Stimulated activated CD8-positive, alpha-beta memory T cell treated with anti-CD3 and anti-CD28 coated beads, Interleukin-15, amount 100 ng/mL, for 4 hours (primary cell): ENCODE measurements at places on chromosomes 2 and 18.

DNA sequence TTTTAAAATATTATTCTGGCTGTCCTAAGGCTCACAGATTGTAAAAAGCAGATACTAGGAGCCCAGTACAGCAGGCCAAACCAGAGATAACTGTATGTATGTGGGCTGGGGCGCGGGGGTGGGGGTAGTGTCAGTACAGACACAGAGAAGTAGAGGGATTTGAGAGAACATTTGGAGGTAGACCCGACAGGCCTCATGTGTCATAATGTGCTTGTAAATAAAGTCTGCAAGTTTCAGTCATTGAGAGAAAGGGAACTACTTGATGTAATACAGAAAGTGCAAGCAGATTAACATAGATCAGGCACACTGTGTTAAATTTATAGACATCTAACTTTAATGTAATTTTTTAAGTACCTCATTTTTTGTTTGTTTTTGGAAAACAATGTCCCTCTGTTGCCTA, 7.4 kb upstream of the POLI start:
- DNase-seq: no peak

- DNase-seq: no peak
These were observed 28.3 kb upstream of the INSIG2 start for GRCh38 chr2:118059919-118060478.

DNA sequence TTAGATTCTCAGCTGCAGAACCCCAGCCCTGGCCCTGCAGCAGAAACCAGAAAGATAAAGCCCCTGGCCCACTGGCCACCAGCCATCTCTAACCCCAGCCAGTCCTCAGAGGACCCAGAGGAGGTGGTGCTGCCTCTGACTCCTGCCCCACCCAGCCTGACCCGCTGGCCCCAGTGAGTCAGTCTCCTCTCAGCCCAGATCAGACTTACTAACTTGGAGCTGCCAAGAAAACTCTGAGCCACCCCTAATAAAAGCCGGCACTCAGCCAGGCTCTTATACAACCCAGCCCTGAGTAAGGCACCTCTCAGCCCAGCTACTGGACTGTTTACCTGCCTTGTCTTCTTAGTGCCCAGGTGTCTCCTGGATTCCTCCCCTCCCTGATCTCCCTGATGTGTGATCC, 2.0 kb downstream of the SLC14A2 start:
- DNase-seq: no peak

DNA sequence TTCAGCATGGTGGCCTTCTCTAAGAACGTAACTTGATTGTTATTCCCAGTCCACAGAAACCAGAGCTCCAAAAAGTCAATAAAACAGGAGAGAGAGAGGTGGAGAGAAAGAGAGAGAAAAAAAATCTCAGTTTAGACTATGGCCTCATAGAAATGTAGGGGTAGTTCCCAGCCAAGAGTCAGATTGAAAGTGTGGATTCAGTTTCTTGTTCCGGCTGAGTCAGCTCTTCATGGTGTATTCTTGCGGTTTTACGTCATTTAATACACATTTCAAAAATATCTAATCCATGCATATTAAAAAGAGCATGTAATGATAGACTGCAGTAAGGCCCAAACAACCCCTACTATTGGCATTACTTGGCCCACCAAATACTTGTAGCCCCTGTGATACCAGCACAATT, 303.9 kb downstream of the ETAA1 start:
- no peak for DNase-seq

GRCh38 chr2:2708575-2709430, 377.7 kb upstream of the MYT1L start:
- no peak for DNase-seq

GRCh38 chr18:50190236-50190635, 4.7 kb downstream of the MYO5B start:
- no peak for DNase-seq

GRCh38 chr2:173390036-173390435, 35.4 kb downstream of the CDCA7 start:
- no peak for DNase-seq

GRCh38 chr18:57125627-57126026, 21.3 kb upstream of the BOD1L2 start:
- DNase-seq: no peak

DNA sequence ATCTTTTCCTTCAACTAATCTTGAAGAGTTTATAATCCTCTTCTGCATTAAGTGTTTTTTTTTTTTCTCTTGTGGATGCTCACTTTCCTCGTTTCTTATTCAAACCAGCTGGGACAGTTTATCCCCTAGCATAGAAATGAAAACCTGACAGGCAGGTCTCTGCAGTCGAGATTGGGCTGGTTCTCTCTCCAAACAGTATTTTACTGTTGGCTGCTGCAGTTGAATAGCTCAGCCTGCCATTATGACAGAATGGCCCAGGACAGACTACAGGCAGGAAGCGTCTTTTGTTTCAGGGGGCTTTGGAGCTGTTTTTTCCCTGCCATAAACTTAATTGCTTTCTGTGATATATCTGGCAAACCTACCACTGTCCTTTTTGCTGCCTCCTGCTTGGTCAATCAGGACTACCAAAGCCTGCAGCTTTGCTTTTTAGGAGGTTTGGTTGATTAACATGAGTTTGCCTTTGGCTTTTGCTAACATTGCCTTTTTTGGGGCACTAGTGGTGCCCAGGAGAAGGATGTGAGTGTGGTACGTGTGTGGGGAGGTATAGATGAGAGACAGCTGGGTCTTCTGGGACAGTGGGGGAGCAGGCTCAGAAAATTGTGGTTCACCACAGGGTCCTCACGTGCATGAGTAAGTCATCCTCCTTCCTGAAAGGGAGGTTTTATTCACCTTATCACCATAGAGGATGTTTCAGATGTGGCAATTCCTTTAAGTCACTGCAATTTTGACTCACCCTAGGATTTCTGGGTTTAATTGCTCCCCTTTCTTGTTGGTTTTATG, 128.7 kb downstream of the LYPD6B start:
- DNase-seq: peak; percentile 37

DNA sequence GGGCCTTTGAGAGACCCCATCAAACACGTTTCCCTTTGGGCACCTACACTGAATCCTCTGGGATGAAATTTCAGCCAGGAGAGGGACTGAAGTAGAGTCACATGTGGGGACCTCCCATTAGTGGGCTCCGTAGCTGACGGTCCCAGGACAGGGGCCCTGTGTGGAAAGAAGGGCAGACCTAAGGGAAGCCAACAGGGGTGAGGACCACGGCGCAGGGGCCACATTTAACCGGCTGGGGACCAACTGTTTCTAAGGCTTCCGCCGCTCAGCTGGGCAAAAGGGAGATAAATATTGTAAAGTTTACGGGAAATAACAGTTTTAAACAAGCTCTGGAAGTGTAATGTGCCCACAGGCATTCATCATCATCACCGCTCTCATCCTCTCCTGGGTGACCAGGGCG, 42.7 kb downstream of the RRM2 start:
- DNase-seq: no peak

DNA sequence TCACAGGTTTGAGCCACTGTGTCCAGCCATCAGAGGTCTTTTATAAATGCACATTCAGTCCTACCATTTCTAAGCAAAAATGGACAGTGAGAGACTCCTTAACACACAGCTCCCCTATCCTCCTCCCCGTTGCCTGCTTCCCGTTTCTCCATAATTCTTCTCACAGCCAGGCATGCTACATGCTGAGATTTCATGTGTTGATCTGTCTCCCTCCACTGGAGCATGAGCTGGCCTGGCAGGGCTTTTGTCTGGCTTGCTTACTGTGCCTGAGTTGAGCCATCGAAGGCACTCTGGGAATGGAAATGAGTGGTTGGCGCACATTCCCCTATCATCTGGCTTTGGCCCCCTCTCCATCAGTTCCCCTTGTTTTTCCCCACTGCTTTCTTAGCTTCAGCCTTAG, 413.5 kb downstream of the PTPRM start:
- no peak for DNase-seq

- no peak for DNase-seq
These were observed 16.6 kb downstream of the SMC6 start for GRCh38 chr2:17736989-17737388.

DNA sequence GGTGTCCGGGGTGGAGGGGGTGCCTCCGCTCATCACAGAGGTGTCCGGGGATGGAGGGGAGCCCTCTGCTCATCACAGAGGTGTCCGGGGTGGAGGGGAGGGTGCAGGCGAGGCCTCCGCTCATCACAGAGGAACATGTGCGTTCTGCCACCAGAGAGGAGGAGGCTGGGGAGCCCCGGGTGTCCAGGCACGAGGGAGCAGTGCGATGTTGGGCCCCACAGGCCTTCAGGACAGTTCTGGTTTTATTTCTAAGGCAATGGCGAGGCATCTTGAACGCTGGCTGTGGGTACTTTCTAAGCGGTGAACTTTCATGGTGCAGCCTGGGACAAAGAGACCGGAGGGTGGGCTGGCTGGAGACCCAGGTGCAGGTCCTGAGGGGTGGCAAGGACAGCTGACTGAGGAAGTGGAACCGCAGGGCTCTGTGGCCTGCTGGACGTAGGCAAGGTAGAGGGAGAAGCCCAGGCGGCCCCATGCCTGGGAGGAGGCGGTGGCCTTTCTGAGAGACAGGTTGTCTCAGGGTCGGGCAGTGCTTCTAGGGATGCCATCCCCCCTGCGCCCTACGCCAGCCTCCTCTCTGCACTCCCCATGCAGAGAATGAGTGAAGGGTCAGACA, 196.6 kb upstream of the SALL3 start:
- DNase-seq: no peak

- DNase-seq: no peak
These were observed 21.0 kb upstream of the CYRIA start for GRCh38 chr2:16686641-16687040.

DNA sequence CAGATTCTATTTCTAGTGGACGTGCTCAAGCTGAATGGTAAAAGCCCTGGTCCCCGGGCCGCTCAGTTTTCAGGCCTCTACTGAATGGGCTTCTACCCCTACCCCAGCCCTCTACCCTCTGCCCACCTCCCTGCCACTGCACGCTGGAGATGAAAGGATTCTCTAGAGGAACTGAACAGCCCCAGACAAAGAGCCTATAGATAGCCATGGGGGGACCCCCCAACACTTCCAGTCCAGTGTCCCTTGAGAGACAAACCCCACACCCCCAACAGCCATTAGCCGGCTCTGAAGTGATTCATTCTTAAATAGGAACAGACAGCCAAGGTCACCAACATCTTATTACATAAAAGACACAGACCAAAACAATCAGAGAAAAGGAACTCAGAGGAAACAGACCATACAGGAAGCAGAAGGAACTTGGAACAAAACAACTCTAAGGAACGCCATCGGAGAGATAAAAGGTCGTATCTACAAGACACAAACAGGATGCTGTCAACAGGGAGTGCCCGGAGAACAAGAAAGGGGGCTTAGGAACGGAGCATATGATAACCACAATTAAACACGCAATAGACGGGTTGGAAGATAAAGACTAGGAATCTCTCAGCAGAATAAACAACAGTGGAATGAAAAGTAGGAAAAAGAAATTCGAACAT, 23.5 kb downstream of the TMEM37 start:
- DNase-seq: no peak

- no peak for DNase-seq
These were observed 112.6 kb downstream of the GAREM1 start for GRCh38 chr18:32358075-32358474.

GRCh38 chr18:61334951-61335683, 1.9 kb downstream of the CDH20 start:
- DNase-seq: no peak

DNA sequence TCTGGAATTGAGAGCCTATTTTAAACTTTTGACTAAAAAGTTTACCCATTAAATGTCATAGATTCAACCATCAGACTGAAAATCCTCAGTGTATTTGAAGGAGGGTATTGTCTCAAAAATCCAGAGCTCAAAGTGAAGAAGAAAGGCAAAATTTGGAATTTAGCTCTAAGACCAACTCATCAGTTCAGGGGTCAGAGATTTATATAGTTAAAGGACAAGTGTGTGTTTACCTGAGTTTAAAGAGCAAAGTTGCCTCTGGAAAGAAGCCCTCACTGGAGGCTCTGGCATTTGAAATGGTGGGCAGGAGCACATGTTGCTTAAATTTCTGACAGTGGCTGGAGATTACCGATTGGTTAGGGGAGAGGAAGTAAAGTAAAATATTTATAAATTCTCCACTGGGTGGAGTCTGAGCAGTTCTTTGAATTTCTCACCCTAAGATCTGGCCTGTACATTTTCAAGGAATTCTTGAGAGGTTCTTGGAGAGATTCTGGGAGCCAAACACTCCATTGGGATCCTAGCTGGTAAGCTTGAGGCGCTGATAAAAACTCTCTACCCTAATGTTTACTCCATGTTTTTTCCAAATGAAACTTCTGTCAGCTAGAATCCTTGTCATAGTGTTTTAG, at the start of gene KYNU:
TSS of gene KYNU (plus strand) at position 449 of the 623 bp plus-strand sequence. CDS start 7,704 bp downstream, outside the sequence.
- no peak for DNase-seq

DNA sequence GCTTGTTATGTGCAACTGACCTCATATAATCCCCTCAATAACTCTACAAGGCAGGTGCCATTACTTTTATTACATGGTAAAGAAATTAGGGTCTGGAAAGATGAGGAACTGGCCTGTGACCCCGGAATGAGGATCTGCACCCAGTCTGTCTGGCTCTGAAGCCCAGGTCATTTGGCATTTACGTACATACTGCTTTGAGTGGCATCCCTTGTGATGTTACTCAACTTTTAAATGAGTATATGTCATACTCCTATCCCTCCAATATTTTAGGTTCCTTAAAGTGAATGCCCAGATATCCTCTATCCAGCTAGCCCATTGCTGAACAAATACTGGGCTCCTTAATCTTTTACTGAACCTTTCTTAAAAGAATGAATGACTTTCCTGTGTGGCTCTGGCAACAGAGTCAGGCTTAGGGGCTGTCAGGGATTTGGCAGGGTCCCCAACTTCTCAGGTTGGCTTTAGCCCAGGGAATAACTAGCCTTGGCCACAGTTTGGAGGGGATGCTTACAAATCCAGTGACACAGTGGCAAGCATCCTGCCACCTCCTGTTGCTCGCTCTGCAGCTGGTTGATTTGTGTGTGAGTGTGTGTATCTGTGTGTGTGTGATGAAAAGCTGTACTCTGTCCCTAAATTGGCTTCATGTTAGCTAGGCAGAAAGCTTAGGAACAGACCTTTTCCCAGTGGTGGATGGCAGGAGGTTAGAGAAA, 3.4 kb upstream of the CXCR4 start:
- no peak for DNase-seq

- no peak for DNase-seq
These were observed 53.5 kb downstream of the NCOA1 start for GRCh38 chr2:24544456-24545115.

GRCh38 chr18:59065684-59066083, 74.0 kb upstream of the SEC11C start:
- no peak for DNase-seq

DNA sequence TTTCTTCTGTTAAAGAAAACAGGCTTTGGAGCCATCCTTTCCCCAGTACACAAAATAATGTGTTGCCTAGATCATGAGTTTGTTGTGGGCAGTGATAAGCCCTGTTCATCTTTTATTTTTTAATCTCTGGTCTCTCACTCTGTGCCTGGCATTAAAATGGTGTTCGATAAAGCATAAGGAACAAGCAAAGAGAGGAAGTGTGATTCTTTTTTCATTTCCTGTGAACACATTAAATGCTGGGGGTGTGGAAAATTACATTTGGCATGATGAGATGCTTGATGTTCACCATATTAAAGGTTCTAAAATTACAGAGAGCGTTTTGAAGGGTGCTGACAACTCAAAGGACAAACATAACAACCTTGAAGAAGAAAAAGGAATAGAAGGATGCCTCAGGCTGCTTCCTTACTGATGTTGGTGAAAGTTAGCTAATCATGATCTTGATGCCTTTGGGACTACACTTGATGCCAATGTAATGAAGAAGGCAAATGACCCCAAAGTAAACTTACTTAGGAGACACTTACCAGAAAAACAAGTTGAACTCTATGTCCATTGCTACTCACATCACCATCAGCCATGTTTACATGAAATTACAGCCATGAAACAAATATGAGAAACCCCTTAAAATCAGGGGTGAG, 33.0 kb downstream of the TMEFF2 start:
- no peak for DNase-seq
